ENCODE measurements at places on chromosomes 5 and 9.

DNA sequence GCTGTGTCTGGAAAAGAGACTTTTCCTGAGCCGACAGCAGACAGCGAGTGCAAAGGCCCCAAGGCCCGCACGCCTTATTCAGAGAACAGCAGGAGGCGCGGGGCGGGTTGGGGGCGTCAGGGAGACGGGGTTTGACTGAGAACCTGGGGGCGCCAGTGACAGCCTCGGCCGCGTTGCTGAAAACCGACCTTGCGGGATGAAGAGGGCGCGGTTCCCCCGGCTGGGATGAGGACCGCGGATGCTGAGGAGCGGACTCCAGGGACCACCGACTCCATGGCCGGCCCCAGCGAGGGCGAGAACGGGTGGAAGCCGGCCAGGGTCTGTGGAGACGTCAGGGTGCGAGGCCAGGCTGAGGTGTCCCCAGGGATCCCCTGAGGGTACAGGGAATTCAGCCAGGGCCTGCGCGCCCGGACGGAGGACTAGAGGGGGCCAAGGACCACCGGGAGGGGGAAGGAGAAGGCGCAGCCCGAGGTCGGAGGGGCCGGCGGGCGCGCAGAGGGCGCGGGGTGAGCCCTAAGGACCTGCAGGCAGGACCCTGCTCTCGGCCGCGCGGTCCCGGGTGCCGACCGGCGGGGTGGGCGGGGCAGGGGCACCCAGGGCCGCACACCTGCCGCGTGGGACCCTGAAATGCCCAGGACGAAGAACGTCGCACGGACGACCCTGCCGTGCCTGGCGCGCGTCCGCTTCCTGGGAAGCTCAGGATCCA lies 837 bp upstream of the AHRR start:
- DNase-seq = no peak

GRCh38 chr9:13322828-13323550 lies 43.5 kb upstream of the MPDZ start:
- DNase-seq = no peak

- DNase-seq = no peak
These were observed 331.0 kb downstream of the GLIS3 start for GRCh38 chr9:3968891-3969290.

DNA sequence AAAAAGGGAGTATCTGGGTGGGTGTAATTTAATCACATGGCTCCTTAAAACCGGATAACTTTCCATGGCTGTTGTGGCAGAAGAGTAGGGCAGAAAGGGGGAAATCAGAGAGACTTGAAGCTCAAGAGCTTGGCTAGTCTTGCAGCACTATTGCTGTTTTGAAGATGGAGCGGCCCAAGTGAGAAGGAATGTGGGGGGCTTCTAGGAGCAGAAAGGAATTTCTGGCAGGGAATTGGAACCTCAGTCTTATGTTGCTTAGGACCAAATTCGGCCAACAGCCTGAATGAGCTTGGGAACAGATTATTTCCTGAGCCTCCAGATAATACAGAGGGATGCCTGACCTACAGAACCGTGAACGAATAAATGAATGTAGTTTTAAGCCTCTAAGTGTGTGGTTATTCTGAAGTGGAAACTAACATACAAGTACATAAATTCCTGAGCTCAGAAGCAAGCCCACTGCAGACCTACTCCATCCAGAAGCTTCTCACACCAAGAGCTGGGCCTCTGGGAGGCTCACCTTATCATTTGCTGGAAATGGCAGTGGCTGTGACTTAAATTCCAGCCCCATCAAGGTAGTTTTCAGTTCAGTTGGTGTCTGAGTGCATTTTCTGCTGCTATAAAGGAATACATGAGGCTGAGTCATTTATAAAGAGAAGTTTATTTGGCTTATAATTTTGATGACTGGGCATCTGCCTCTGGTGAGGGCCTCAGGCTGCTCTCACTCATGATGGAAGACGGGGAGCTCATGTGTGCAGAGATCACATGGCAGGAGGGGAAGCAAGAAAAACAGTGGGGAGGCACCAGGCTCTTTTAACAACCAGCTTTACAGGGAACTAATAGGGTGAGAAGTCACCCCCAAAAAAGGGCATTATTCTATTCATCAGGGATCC lies 15.3 kb upstream of the TMEM174 start:
- no peak for DNase-seq

DNA sequence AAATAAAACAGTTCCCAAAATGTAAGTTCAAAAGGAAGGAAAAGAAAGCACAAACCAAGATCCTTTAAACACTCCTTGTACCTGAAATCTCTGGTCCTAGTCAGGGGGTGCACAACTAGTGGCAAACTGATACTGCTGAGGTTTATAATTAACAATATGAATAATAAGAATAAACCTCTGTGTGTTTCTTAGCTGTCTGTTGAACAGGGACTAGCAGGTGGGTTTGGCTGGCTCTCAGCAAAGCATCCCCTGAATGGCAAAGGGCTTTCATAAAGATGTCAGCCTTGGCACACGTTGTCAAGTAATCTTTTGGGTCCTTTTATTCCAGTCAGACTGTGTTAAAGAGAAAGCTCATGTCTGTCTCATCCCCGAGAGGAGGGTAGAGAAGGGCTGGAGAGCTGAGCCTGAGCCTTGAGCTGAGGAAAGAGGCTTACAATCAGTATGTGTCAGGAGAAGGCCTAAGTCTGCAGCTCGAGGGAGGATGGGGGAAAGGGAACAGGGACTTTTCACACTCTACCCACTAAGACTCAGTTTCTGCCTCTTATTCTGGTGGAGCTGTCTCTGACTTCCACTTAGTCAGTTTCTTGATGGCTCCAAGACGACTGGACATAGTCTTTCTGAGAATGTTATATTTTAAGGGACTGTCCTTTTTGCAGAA lies 123.0 kb downstream of the GALNT10 start:
- no peak for DNase-seq

DNA sequence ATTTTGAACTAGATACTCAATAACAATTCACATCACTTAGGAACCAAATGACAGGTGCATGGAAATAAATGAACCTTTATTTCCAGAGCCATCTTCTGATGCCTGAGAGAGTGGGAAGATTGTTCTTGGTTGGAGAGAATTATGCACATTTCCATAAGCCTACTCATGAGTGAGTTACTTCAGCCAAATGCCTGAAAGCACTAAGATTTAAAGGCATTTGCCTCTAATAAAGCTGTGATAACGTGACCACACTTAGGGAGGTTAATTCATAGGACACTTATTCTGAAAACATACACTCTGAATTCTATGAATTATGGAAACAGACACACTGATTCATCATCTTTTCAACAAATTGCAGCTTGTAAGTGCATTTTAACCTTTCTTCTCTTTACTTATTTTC lies 40.0 kb downstream of the KCTD16 start:
- DNase-seq = no peak

- no peak for DNase-seq
These were observed 29.4 kb downstream of the NR6A1 start for GRCh38 chr9:124741662-124742061.

DNA sequence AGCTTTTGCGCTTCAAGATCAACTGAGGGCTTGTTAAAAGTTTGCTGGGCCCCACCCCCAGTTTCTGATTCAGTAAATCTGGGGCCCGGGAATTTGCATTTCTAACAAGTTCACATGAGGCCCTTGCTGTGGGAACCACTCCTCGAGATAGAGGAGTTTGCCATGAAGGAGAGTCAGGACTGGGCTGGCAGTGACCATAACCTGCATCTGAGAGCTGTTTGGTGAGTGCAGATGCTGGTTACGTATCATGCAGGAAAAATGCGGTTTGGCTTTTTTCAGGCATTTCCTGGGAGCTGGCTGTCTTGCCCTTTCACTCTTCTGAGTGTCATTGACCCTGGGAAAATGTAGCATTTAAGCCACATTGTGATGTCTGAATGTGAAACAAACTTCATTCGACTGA lies 9.4 kb upstream of the ANGPTL2 start:
- DNase-seq = no peak

GRCh38 chr5:76085243-76085579 lies 2.0 kb downstream of the SV2C start:
- no peak for DNase-seq

DNA sequence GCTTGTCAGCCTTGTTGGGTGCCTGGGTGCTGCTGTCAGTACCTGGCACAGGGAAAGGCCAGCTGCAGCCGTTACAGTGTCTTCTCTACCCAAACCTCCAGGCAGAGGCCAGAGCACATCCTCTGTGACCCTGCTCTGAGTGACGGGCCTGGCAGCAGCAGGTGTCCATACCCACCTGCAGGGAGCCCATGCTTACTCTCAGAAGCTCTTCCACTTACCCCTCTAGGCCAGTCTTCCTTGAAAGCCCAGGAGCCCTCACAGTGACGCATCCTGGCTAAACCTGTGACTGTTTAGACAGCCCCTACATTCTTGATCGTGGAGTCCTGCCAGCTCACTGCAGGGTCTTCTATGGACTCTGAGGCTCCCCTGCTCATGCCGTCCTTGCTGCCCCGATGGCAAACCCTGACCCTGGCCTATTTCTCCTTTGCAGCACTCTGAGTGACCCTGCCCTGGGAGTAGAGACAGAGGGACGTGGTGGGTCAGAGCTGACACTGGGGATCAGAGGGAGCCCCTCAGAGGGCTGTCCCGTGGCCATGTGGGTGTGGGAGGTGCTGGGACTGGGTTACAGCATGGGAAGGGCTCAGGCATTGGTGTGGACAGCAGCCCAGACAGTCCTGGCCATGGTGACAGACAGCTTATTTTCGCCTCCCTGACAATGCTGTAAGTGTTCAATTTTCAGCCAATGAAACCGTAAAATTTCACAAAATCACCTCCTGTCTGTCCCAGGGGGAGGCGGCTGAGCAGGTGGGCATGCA lies 67.6 kb upstream of the RNF130 start:
- no peak for DNase-seq

Data from Kasumi-1 (cell line).